A549 treated with RU486 at 1 μM for 4 hours (cell line): ENCODE measurements at places on chromosomes 5 and 9. TPM values are rescaled to one million over a fixed set of nuclear protein-coding genes. Genes with fewer than 3 reads are reported as not detected.

Gene TNFSF15
- 0.26 to 0.40 TPM (median 0.31 TPM) in 5 replicates for total RNA-seq

Gene PDLIM4
- 0.12 to 0.49 TPM (median 0.37 TPM) in 4 of 5 replicates, not detected in the other for total RNA-seq

Gene LHX6
- 0.32 to 0.39 TPM (median 0.38 TPM) in 5 replicates for total RNA-seq

Gene NEURL1B
- total RNA-seq, result 2.1 to 3.5 TPM (median 2.7 TPM) in 5 replicates

Gene ELAVL2
- total RNA-seq, result 0.10 to 0.19 TPM in 2 of 5 replicates, not detected in the others

Gene GALNT12
- 3.1 to 5.1 TPM (median 4.7 TPM) in 5 replicates for total RNA-seq

Gene AJM1
- 3.1 to 4.4 TPM (median 4.0 TPM) in 5 replicates for total RNA-seq

Gene C9orf153
- total RNA-seq, result 0.23 to 0.43 TPM in 2 of 5 replicates, not detected in the others

Gene HACD4
- 0.53 to 1.2 TPM (median 1.0 TPM) in 5 replicates for total RNA-seq

Gene C6
- not detected in 5 replicates for total RNA-seq
